ENCODE measurements at places on chromosomes 6 and 20.

- peak; percentile 64 for DNase-seq
Observed at GRCh38 chr6:1789092-1789491, 179.4 kb downstream of the FOXC1 start.

DNA sequence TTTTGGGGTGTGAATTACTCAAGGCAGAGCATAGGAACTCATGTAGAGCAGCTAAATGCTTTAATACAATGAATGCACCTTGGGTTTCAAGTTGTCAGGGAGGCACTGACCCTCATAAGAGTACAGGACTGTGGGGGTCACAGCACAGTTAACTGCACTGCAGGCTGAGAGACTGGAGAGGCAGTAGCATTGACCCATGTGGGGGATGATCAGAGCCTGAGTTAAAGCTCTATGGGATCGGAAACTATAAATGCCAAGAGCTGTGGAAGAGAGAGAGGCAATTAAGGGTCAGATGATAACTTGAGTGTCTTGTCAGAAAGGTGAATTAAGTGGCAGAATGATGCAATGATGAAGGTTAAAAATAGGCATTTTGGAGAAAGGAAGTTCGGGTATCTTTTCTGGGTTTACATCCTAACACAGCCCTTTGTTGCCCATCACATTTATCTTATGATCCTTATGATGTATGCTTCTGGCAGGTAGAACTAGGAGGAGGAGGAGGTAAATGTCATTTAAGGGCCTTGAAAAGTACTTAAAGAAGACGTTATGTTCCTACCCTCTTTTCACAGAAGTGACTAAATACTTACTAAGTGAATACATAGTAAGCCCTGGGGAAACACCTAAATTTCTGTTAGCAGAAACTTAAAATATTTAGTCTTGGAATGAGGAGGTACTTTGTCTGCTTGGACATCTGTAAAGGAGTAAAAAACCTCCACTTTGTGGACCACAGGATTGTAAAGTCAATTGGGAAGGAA lies 24.2 kb downstream of the LRRC1 start:
- no peak for DNase-seq

DNA sequence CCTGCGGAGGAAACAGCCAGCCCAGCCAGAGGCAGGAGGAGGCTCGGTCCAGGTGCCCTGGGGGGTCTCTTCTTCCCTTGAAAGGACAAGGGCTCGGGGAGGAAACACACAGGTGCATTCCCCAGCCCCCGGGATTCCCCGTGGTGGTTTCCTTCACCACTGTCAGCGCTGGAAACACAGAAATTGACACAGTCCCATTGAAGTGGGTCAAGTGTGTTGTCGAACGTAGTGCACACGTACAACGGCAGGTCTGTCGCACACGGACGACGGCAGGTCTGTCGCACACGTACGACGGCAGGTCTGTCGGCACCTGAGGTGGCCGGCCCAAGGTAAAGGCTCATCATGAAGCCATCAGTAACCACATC lies 80.9 kb downstream of the DLL1 start:
- no peak for DNase-seq

DNA sequence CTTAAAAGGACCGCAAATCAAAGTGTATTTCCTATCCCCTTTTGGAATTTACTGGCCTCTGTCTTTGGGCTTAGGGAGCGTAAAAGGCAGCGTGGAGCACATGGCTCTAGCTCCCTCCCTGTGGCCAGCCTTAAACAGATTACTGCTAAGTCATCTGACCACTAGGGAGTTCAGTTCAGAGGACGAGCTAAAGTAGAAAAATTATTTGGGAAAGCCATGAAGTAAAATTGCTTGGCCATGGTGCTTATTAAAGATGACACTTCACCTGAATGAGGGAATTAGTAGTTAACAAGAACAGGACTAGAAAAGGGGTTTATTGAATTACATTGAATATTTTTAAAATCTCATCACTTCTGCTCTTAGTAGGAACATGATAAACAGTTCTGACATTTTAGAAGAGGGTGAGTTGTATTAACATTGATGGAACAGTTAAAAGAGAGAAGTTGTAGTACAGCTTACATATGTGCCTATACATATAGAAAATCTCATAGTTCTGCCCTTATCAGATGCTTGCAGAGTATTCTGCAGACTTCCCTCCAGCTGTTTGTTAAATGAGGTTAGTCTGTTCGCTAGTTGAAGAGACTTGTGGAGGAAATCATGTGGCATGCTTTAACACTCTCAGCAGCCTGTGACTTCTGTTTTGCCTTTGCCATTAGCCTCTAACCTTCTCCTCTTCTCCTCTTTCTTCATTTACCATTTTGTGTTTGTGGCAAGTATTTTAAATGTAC lies 31.2 kb upstream of the MAPK13 start:
- no peak for DNase-seq

- peak; percentile 77 for DNase-seq
Observed at GRCh38 chr20:41052742-41053419, 24.3 kb downstream of the TOP1 start.

Measured in dermis blood vessel endothelial cell (primary cell).